ENCODE measurements at places on chromosomes 1 and 21.

- DNase-seq: no peak
Observed at GRCh38 chr1:51624855-51625254, 8.0 kb downstream of the OSBPL9 start.

DNA sequence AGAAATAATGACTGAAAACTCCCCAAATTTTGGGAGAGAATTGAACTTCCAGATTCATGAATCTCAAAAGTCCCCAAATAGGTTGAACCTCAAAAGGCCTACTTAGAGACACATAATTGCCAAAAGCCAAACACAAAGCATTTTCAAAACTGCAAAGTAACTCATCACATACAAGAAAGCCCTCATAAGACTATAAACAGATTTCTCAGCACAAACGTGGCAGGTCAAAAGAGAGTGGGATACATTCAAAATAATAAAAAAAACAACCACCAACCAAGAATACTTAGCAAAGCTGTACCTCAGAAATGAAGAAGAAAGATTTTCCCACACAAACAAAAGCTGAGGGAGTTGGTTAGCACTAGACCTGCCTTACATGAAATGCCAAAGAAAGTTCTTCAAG lies 57.9 kb downstream of the CCN1 start:
- no peak for DNase-seq

GRCh38 chr1:185670187-185670627 lies 64.0 kb upstream of the HMCN1 start:
- DNase-seq: peak; percentile 36

GRCh38 chr1:160428655-160429054 lies 28.3 kb downstream of the VANGL2 start:
- no peak for DNase-seq

- DNase-seq: no peak
Observed at GRCh38 chr1:21237446-21238088, 52.7 kb downstream of the ECE1 start.

DNA sequence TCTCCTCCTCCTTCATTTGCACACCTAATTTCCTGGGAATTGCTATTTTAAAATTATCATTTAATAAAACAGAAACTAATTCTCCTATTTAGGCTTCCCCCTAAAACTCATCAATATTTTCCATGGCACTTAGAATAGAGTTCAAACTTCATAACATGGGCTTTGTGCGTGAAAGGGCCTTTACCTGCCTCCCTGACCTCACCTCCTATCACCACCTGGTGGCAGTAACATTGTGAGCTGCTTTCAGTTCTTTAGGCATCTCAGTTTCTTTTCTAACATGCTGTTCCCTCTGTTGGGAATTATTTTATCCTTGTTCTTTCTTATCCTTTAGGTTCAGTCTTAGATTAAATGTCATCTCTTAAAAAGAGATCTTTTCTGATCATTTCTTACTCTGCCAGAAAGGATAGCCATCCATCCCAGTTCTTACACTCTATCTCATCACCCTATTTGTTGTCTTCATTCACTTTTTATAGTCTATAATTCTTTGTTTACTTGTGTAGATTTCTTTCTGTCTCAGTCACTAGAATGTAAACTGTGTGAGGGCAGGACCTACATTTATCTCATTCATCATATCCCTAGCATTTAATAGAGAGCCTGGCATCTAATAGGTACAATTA lies 133.8 kb upstream of the KIAA1614 start:
- DNase-seq: no peak

Measured in T-cell (primary cell).